Activated CD4-positive, alpha-beta T cell treated with anti-CD3 and anti-CD28 coated beads, Interleukin-2, amount 50 U/mL, for 16 hours (primary cell): ENCODE measurements at places on chromosomes 11 and 22.

DNA sequence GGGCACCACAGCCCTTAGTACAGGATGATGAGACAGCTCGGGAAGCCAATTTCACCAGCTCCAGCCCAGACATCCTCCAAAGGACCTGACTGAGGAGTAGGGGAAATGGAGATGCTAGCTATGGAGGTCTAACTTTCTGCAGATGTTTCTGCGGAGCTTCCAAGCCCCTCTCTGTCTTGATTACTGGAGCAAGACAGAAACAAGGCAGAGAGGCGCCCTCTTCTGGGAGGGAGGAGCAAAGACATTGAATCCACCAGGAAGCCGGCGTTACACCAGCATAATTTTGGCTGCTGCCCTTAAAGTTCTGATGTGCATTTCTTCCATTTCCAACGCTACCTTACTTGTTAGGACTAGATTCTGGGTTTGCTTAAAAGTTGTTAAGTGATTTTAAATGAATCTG, 107.3 kb upstream of the HSD17B12 start:
- peak; percentile 29 for DNase-seq

DNA sequence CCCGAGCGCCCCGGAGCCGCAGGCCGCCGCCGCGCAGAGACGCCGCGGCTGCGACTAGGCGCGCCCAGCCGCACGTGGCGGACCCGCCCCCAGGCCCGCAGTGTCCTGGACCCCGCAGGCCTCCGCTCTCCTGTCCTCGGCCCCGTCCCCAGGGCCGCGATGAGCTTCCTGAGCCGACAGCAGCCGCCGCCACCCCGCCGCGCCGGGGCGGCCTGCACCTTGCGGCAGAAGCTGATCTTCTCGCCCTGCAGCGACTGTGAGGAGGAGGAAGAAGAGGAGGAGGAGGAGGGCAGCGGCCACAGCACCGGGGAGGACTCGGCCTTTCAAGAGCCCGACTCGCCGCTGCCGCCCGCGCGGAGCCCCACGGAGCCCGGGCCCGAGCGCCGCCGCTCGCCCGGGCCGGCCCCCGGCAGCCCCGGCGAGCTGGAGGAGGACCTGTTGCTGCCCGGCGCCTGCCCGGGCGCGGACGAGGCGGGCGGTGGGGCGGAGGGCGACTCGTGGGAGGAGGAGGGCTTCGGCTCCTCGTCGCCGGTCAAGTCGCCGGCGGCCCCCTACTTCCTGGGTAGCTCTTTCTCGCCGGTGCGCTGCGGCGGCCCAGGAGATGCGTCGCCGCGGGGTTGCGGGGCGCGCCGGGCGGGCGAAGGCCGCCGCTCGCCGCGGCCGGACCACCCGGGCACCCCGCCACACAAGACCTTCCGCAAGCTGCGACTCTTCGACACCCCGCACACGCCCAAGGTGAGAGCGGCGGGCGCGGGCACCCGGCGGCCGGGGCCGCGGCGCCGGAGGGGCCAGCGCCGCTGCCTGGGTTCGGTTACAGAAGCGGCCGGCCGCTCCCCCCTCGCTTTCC, 528 bp downstream of the WEE1 start:
- DNase-seq: no peak

DNA sequence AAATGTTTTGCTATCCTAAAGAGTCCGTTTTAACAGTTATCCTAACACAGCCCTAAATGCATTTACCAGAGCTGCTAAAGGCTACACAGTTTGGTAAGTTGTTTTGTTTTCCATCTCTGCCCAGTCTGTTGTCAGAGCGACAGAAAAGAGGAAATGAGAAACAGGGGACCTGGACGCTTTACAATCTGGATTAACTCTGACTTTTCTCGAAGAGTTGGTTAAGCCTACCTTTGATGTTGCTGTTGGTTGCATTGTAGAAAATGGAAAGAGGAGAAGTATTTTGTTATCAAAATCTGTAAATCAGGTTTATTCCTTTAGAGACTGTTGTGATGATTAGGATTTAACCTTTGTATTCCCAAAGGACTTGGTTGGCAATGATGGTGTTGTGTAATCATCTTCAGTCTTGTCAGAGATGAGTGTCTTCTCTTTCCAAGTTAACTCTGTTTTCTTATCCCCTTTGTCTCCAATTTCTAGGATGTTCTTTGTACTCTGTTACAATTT, 481 bp downstream of the ANGPTL5 start:
- no peak for DNase-seq

DNA sequence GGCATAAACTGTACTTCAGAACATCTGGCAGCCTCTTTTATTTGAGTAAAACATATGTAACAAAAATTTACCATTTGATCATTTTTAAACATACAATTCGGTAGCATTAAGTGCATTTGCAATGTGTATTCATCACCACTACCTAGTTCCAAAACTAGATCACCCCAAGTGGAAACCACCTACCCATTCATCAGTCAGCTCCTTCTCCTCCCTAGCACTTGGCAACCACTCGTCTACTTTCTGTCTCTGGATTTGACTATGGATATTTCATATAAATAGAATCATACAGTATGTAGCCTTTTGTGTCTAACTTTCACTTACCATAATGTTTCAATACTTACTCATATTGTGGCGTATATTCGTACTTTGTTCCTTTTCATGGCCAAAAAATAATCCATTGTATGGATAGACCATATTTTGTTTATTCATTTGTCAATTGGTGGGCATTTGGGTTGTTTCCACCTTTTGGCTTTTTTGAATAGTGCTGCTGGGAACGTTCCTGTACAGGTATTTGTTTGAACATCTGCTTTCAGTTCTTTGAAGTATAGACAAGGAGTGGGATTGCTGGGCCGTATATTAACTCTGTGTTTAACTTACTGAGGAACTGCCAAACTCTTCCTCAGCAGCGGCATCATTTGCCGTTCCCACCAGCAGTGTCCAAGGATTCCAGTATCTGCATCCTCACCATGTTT, 27.2 kb upstream of the ADORA2A start:
- DNase-seq: peak; percentile 48

- DNase-seq: no peak
These were observed 82.8 kb upstream of the HMGXB4 start for GRCh38 chr22:35174401-35175038.

DNA sequence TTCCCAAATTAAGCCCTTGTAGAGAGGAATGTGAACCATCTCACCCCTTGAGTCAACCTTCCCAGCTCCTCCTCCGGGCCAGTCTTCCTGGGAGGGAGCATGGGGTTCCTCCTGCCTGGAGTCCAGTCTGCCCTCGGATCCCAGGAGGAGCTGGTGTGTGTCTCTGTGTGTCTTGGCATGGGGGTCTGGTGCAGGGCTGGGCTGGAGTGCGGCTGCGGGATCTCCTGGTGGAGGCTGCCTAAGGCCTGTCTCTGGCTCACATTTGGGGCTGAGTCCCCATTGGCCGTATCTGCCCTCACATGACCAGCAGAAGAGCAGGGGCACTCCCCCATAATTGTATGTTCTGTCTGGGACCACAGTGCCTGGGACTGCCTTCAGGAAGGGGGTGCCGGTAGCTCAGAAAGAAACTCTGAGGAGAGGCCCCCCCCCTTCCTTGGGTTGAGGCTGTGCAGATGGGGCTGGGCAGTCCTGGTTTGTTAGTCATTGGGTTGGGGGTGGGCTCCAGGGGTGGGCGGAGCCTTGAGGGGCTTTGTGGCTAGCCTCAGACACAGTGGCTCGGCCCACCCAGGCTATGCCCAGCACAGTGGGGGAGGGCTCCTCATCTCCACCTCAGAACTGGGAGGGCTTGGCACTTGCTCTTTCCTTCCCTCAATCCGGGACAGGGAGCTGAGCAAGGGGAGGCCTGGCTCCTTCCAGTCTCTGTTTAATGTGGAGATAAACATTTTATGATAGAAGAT, 2.9 kb downstream of the C1QTNF5 start:
- no peak for DNase-seq

DNA sequence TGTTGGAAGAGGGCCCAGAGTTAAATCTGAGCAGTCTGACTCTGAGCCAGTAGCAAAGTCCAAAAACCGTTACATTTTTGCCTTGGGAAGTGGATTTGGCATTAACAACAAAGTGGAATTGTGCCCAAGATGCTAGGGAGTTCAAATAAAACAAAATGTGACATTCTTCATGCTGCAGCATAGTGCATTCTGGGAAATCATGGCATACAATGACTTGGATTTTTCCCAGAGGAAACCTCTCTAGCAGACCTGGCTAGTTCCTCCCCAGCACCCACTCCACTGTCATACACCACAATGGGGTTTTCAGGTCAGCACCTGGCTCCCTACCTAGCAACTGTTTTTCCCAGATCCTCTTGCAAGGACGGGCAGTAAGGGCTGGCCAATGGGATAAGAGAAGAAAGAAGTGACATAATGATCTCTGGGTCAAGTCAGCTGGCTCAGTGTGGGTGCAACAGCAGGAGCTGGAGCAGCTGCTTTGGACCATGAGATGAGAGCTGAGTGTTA, 24.8 kb upstream of the CYB5R3 start:
- DNase-seq: no peak

- DNase-seq: no peak
These were observed 10.3 kb downstream of the SRSF8 start for GRCh38 chr11:95076981-95077380.

DNA sequence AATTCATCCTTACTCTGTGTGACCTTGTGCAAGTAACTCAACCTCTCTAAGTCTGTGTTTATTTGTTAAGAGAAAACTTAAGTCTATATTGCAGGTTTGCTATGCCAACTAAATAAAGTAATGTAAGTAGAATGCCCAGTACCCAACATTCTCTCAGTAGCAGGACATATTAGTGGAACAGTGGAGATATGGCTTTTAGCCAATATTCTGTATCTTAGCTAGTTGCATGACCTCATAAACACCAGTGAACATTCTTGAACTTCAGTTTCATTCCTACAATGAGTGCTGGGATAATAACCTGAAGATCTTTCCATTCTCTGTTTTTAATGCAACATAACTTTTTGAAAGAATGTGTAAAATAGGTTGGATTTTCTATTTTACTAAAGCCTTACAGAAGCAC, 77.0 kb downstream of the RAB38 start:
- DNase-seq: no peak

- DNase-seq: no peak
These were observed 29.9 kb downstream of the LRRC74B start for GRCh38 chr22:21075516-21076138.

- peak; percentile 3 for DNase-seq
These were observed 657 bp downstream of the IGHMBP2 start for GRCh38 chr11:68904248-68904847.

DNA sequence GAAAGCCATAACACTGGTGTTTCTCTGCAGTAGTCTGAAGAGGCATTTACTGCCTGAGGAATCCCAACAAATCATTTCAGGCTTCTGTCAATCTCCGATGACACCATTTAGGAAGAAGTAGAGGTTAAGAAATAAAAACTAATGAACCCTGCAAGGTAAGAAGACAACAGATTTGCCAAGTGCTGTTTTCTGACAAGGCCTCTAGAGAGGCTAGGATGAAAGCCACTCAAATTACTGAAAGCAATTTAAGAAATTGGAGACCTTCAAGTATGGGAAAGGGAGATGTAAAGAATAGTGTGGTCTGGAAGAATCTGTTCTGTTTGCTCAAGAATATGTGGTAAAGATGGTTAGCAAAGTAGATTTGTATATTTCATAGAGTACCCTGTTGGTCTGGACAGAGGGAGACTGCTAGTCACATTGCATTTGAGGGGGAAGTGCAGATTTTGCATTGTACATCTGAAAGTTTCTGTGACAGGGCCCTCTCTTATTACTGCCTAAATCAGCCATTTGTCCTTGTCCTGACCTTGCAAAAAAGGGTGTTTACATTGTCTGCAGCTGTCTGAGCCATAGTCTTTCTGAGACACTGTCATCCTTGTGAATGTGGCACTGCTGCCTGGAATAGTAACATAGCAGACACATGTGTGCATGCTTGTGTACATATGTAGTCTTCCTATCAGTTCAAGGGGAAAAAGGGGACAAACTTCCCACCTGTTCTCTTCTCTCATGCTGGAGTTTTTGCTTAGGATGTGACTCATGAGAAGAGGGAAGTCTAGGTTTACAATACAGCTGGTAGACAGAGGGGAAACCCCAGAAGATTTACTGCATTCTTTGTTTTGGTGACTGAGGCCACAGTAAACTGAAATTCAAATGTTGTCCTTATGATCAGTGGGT, 640.2 kb upstream of the KIRREL3 start:
- DNase-seq: no peak

DNA sequence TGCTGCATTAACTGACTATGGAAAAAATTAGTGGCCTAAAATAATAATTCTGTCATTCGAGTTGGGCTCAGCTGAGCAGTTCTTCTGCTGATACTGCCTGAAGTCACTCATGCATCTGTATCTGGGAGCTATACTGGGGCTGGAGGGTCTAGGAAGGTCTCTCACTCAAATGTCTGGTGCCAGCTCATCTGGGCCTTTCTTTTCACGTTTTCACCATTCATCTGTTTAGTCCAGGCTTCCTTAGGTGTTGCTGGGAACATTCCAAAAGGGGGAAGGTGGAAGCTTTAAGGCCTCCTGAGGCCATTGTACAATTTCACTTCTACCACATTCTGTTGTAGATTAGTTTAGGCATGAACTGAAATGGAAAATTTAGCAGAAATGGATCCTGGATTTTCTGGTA, 28.0 kb downstream of the YAP1 start:
- no peak for DNase-seq
